ENCODE measurements at places on chromosomes 3 and 15.

- peak; percentile 3 for DNase-seq
Observed at GRCh38 chr3:38521391-38521987, 25.3 kb downstream of the EXOG start.

DNA sequence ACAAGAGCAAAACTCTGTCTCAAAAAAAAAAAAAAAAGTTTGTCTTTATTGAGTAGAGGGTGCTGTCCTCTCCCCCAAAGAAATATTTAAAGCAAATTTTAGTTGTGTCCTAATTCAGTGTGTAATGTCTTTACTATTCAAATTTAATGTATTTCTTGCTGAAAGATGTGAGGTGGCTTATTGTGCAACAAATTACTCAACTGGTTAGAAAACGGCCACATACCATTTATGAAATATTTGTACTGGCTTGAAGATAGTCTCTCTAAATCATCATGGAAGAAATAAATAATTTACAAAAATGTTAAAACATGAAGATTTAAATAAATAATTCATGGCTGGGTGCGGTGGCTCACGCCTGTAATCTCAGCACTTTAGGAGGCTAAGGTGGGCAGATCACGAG lies 63.0 kb downstream of the SLTM start:
- DNase-seq = no peak

DNA sequence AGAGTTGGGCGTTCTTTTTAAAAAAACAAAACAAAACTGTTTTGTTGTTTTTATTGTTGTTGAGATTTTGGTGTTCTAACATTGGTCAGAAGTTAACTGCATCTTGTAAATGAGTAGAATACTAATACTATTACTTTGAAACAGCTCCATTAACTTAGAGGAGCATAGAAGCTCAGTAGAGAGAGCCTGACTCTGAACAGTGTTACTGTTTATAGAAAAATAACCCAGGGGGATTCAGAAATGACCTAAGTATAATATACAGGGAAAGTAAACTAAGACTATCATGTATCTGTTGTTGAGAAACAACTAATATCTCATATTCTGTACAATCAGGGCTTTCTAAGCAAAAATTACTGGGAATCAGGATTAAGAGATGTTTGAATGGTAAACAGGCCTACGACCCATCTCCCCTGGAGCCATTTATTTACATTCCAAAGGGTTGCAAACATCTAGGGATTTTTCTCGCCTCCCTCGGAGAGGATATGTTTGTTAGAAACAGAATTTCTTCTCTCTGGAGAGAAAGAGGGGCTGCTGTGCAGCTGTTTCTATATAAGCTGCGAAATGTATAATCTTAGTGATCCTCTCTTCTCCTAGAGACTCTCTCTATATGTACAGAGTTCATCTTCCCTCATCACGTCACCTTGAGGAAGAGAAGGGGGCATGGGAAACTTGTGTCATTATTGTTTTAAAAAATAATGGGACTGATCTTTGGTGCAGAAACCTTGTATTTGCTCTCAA lies 827.5 kb upstream of the DPPA4 start:
- DNase-seq = no peak

GRCh38 chr15:89767411-89767915 lies 8.7 kb upstream of the MESP2 start:
- DNase-seq = no peak

DNA sequence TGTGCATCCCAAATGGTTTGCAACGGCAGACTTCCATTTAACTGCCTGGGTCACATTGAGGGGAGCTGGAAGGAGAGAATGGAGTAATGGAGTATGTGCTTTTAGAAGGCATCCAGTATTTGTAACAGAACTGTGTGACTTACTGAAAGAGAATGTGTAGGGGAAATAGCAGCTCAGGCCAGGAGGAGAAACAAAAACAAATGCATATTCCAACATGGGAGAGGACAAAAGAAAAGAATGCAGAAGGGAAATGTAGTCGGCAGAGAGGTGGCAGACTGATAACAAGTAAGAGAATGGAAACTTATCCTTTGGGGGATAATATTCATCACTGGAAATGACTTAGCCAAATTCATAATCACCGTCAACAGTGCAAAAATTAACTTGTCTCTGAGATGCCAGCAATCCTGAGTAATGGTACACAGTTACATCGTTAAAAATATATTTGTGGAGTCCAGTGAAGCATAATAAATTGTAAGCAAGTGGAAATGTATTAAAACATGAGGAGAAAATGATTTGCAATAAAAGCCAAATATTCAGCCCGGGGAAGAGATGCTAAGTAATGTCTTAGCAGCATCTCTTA lies 294.9 kb upstream of the SGO1 start:
- DNase-seq = no peak

GRCh38 chr3:42662037-42662812 lies 8.7 kb downstream of the ZBTB47 start:
- DNase-seq = no peak

- peak; percentile 74 for DNase-seq
Observed at GRCh38 chr3:159763602-159764489, 224.8 kb upstream of the IL12A start.

DNA sequence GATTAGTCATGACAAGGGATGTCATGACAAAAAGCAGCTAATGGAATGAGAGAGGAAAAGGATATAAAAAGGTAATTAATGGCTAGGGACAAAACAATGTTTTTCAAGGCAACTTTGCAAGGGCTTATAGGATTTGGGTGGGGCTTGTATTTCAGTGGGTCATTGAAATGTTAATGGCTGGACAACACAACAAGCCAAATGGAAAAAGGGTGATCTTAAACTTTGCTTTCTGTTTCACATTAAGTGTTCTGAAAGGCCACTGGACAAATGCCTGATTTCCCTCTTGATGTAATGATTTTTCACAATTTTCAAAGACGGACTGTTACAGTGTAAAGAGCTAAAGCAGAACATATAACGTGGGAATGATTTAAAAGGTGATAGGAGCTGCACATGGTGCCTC lies 345.0 kb downstream of the TUSC7 start:
- DNase-seq = no peak

GRCh38 chr3:109081746-109082510 lies 36.0 kb downstream of the MORC1 start:
- DNase-seq = no peak

- DNase-seq = no peak
Observed at GRCh38 chr3:13520326-13520880, 28.5 kb upstream of the FBLN2 start.

- no peak for DNase-seq
Observed at GRCh38 chr15:69232144-69232543, 66.6 kb upstream of the PAQR5 start.

DNA sequence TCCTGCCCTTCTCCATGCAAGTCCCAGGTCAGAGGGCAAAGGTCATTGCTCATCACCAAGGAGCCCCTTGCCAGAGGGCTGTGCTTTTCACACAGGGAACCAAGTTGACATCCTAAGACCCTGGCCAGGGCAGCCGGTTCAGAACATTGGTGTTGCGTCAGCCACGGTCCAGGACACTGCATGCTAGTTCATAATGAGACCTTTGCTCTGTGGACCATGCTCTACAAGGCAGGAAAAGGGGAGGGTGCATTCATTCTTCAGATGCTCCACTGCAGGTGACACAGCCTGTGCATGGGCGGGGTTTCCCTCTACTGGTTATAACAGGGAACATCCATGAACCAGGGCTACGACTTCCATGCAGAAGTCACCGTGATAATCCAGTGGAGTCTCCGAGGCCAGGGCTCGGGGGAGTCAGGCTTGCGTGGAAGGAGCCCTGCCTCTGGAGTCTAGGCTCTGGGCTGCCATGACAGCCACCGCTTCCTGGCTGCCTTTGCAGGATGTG lies 81.6 kb downstream of the OCA2 start:
- DNase-seq = peak; percentile 21

- no peak for DNase-seq
Observed at GRCh38 chr3:63872135-63872924, 8.7 kb downstream of the ATXN7 start.

GRCh38 chr15:68764090-68764489 lies 56.6 kb downstream of the ANP32A start:
- no peak for DNase-seq

GRCh38 chr3:142077859-142078500 lies 71.4 kb downstream of the TFDP2 start:
- DNase-seq = no peak

DNA sequence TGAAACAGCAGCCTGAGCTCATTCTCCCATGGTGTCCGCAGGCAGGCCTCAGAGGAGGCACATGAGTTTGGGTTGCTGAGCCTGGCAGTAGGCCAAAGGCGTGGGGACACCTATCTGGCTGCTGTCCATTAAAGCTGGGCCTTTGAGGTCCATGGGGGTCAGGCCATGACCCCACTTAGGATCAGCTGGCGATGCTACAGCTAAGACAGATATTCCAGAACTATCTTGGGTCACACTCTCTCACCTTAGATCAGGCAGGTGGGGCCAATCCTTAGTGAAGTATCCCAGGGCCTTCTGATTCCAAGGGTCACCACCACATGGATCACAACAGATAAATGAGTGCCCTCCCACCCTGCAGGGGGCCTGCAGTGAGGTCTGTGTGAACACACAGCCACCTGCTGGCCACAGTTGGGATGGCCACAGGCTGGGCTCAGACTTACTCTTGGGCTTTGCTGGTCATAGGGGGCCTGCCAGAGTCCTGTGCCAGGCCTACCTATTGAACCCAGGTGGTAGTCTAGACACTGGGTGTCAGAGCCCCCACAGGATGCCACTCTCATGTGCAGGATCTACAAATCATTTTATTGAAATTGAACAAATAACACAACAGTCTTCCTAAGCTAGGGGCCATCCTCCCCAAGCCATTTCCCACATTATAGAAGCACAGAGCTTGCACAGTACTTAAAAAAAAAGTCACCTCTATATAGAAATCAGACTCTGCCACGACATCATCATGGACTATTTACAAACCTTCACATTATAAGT lies 2.0 kb upstream of the HYAL2 start:
- peak; percentile 52 for DNase-seq

DNA sequence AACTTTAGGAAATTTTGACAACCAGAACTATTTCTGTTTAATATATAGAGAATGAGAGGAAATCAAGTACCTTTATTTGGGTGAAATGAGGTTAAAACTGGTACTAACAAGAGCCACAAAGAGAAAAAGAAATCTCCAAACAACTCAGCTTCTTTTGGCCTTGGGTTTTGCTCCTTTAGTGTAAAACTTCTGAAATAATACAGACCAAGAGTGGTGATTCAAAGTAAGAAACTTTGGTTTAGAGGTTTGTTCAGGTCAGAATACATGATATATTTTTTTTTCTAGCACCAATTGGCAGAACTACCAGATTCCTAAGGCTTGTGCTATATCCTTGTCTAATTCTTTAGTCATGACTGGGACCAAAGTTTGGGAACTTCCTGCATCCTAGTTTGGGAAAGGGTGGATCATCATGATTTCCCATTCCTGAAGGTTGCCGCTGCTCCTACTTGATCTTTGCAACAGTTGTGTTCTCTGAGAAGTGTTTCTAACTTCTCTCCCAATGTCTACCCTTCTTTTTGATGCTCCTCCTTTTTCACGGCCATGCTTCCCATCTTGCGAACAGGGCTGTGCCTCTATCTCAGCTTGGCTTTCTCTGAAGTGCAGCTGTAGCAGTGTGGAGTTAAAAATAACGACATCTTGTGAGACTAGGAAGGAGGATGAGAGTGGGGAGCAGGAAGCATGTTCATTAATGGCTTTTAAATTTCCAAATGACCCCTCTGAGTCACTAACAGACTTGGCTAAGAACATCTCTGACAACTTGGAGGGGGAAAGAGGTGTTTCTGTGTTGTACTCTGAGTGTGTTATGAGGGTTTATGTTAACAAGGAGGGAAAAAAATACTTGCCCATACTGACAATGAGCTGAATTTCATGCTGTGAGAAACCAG lies 87.7 kb downstream of the KCNAB1 start:
- no peak for DNase-seq

DNA sequence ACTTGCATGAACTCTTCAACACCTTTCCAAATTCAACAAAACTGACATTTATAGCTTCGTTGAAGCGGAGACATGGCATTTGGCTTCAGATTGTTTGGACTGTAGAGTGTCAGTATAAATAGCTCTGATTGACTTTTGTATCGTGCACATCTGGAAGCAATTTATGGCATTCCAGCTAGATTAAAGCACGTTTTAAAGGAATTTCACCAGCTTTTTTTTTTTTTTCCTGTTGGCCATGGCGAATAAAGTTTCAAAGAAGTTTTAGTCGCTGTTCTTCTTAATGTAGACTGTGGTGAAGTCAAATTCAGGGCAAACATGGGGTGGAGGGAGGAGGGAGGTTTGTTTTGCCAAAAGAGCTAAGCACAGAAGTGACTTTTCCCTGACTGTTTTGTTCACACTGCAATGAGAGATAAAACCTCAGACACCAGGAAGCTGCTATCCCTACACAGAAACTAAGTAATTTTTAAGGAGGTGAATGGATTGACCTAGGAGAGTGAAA lies 391.0 kb upstream of the RARB start:
- DNase-seq = no peak

DNA sequence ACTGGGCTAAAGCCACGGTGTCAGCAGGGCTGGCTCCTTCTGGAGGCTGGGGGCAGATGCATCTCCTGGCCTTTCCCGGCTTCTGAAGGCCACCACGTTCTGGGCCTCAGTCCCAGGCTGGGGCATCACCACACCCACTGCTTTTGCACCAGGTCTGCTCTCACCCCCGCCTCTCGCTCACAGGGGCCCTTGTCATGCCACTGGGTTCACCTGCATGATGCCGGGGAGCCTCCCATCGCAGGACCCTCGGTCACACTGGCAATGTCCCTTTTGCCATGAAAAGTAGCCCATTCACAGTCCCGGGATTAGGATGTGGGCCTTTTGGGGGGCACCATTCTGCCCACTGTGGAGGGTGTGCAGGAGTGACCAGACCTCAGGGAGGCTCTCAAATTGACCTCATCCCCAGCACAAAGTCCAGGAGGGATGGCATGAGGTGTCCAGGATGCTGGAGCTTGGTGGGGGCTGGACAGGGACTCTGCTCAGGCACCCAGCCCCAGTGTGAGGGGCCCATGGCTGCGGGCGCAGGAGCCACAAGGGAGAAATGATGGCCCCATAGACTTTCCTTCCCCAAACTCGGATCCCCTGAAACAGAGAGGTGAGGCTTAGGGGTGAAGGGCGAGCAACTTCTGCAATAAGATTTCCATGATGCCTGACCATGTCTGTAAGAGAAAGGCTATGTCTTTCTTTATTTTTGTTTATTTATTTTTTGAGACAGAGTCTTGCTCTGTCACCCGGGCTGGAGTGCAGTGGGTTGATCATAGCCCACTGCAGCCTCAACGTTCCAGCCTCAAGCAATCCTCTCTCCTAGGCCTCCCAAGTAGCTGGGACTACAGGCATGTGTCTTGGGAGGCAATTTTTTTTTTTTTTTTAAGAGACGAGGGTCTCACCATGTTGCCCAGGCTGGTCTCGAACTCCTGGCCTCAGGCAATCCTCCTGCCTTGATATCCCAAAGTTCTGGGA lies 189.1 kb downstream of the GOLGA6L6 start:
- DNase-seq = no peak

DNA sequence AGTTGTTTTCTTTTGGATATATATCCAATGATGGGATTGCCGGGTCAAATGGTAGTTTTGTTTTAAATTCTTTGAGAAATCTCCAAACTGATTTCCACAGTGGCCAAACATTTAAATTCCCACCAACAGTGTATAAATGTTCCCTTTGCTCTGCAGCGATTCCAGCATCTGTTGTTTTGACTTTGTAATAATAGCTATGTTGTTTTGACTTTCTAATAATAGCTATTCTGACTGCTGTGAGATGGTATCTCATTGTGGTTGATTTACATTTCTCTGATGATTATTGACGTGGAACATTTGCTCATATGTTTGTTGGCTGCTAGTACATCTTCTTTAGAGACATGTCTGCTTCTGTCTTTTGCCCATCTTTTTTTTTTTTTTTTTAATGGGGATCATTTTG lies 332.2 kb upstream of the GBE1 start:
- DNase-seq = no peak

- no peak for DNase-seq
Observed at GRCh38 chr3:179149951-179150350, 1.8 kb downstream of the PIK3CA start.

- peak; percentile 24 for DNase-seq
Observed at GRCh38 chr3:49465270-49466034, 4.6 kb upstream of the DAG1 start.
